Uterus (tissue), 4 donors: ENCODE measurements at places on chromosomes 5 and 9. TPM values are rescaled to one million over a fixed set of nuclear protein-coding genes. Genes with fewer than 3 reads are reported as not detected.
A peak's percentile ranks its signal among the peaks of the same experiment; 100 is the strongest.

DNA sequence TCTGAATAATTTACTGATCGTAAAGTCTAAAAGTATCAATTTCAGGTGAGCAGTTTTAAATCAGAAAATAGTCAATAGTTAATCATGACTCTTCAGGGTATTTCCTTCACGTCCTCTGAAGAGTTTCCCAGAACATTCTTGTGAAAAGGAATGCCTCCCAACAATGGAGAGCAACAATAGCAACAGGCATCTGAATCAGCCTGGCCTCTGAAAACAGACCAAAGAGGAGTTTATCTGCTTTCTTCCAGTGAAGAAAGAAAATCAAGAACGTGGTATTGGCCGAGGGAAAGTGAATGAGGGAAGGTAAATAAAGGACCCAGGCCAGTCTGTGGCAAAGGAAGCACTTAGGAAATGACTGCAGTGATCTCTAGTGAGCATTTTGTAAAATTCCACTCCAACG, 26.1 kb upstream of the RASGEF1C start:
- DNase-seq, result no peak

GRCh38 chr9:34552606-34552981, 29.8 kb upstream of the ENHO start:
- DNase-seq, result no peak

- no peak for DNase-seq
Measured at GRCh38 chr5:8831251-8831650, 714.6 kb downstream of the SEMA5A start.

DNA sequence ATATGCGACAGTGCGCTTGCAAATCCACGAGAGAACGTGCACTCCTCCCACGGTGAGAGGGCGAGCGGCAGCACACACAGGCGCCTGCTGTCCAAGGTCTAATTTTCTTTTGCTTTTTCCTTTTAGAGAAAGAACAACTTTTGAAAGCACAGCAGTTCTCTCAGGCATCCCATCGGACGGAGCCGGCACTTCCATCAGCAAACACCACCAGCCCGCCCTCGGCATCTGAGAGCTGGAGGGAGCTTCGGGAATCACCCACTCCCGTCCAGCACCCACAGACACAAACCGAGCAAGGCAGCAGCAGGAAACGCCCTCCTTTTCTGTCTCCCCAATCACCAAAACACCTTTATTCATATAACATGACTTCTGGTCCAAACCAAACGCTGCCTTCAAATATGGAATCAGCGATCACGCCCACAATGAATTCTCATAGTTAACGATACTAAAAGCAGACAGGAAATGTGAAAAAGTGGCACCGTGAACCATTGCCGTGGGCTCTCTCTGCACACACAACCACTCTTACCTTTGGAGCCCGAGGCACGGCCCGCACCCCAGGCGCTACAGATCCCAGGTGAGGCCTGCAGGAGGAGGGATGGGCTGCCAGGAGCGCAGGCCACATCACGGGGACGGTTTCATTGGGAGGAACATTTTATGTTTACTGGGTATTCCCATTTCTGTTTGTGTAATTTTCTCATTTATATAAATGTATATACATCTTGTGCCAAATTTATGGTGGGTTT, 14.2 kb downstream of the LPCAT1 start:
- peak; percentile 3 for DNase-seq

GRCh38 chr9:80061096-80061495, 489.3 kb downstream of the TLE4 start:
- DNase-seq, result no peak

Gene DRD1
- not detected for total RNA-seq

Gene TERT
- total RNA-seq, result 0.26 TPM

Gene ASTN2
- total RNA-seq, result 5.2 TPM

Gene C5orf58
- not detected for total RNA-seq
